ENCODE measurements at places on chromosomes 12 and 14.

DNA sequence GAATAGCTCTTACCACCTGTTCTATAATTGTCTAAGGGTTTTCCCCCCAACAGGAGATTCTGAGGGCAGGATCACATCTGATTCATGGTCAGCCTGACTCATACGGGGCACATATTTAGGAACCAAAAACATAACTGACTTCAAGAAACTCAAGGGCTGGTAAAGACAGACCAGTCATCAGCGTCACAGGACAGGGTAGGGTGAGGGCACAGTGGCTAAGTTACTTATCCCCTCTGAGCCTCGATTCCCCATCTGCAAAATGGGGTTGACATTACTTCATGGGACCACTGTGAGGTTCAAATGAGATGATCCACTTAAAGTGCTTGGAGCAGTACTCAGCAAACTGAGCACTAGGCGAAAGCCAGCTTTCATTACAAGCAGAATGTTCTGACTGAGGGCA lies 606 bp downstream of the CINP start:
- DNase-seq, result no peak

GRCh38 chr12:50589650-50590435 lies 85.1 kb downstream of the DIP2B start:
- DNase-seq, result no peak

DNA sequence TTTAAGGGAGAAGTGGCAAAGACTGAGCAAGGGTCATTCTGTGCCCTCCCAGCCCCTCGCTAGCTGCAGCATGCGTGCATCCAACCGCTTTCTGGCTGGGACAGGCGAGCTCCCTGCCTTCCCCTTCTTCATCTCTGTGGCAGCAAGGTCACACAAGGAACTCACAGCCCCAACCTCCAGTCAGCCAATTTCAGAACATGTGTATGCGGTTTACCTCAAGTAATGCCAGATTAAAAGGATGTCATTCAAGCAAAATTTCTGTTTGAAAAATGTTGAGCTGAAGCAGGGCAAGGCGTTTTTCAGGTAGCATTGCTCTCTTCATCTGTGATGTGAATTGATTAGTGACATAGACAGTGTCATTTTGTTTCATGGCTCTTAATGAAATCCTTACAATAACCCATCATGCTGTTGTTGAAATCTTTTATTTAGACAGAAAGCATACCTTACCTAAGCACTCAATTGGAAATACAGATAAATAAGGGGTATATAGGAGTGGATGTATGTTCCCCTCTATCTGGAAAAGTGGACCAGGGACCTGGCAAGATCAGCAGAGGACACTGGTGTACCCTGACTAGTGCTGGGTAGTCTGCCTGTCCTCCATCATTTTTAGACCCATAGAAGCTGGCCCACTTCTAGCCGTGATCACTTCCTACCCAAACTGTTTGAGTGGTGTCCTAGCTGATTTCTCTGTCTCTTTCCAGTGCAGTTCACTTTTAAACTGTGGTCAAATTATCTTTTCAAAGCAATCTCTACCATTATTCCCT lies 82.8 kb upstream of the NEDD1 start:
- no peak for DNase-seq

DNA sequence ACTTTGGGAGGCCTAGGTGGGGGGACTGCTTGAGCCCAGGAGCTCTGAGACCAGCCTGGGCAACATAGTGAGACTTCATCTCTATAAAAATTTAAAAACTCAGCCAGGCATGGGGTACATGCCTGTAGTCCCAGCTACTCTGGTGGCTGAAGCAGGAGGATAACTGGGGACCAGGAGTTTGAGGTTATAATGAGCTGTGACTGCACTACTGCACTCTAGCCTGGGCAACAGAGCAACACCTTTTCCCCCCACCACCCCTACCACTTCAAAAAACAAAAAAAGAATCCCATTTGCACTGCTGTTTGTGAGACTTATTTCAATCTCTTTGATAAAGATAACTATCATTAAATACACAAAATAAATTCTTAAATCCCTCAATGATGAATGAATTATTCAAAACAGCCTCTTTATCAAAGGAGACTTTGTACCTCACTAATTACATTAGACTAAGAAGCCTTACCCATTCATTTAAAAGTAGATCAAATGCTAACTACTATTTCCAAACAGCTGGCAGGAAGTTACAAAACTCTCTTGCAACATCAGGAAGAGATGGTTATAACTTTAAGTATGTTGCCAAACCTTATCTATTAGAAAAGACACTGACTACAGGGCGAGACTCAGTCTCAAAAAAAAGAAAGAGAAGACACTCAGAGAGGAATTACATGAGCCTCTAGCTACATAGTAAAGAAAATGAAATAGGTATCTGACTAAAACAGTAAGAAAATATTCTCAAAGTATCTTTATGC lies 14.7 kb downstream of the BLTP3B start:
- DNase-seq, result no peak

DNA sequence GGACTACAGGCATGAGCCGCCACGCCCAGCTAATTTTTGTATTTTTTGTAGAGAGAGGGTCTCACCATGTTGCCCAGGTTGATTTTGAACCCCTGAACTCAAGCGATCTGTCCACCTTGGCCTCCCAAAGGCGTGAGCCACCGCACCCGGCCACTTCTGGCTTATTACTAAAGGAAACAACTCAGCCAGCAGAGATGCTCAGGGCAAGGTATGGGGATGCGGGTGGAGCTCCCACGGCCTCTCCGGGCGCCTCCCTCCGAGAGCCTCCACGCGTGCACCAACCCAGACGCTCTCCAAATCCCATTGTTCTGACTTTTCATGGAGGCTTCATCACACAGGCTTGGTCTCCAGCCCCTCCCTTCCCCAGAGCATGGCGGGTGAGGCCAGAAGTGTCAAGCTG lies 6.1 kb upstream of the GPR132 start:
- no peak for DNase-seq

- DNase-seq, result no peak
These were observed 14.6 kb downstream of the GALNT8 start for GRCh38 chr12:4734625-4735340.

DNA sequence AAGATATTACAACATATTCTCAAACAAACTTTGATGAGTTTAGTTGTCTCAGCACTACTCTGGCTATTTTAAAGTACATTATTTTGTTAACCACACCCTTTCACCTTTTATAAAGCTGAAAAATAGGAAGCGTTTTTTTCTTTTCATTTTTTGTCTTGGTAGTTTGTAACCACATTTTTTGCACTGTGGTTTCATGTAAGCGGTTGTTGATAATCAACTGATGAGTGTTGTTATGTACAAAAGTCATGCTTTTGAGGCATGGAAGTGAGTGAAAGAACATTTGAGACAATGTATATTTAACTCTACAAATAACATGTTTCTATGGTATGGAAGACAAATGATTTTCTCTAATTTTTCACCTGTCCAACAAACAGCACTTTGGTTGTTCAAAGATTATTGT lies 52.1 kb upstream of the ATP2B1 start:
- no peak for DNase-seq

DNA sequence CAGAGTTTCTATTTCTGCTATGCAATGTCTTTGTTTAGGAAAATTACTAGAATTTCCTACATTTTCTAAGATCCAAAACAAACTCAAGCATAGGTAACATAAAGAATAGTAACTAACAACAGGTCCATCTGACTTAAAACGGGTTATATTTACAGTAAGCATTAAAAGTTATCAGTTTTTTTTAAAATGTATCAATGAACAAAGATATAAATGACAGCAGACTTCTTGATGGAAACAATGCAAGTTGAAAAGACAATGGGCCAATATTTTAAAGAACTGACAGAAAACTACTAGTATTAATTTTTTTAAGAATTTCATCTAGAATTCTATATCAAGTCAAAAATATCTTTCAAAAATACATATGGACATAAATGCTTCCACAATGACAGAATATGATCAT lies 367.1 kb upstream of the MGAT4C start:
- DNase-seq, result no peak

GRCh38 chr12:44509471-44509870 lies 366.6 kb downstream of the NELL2 start:
- no peak for DNase-seq

GRCh38 chr12:115049614-115050013 lies 365.6 kb upstream of the TBX3 start:
- DNase-seq, result no peak

- no peak for DNase-seq
These were observed 68.3 kb downstream of the METTL25 start for GRCh38 chr12:82426586-82426985.
